Naive thymus-derived CD4-positive, alpha-beta T cell (primary cell): ENCODE measurements at places on chromosomes 5 and 9.

GRCh38 chr9:30235564-30235963, 2148.9 kb upstream of the ACO1 start:
- DNase-seq = no peak
- no peaks in the 10 kb centered on the region for H3K4me1 ChIP-seq
- no peak overlapping the region for H3K4me3 ChIP-seq

DNA sequence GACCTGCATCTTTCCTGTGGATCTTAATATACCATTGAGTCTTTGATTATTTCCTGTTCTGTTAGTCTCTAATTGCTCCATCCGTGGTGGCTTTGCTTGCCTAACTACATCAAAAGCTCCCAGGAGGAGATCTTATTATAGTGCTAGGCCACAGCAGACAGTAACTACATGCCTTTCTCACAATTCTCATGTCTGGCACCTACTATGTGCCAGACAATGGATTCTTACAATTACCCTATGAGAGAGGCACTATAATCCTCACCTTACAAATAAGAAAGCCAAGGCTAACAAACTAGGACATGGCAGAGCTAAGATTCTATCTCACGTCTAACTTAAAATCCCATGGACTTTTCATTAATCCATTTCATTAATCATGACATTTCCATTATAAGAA, 70.3 kb upstream of the TARS1 start:
- H3K27me3 ChIP-seq = no peaks in the 10 kb centered on the region
- no peak overlapping the region for H3K27ac ChIP-seq
- no peak for DNase-seq
- no peak overlapping the region for H3K4me3 ChIP-seq
- H3K4me1 ChIP-seq = no peaks in the 10 kb centered on the region

DNA sequence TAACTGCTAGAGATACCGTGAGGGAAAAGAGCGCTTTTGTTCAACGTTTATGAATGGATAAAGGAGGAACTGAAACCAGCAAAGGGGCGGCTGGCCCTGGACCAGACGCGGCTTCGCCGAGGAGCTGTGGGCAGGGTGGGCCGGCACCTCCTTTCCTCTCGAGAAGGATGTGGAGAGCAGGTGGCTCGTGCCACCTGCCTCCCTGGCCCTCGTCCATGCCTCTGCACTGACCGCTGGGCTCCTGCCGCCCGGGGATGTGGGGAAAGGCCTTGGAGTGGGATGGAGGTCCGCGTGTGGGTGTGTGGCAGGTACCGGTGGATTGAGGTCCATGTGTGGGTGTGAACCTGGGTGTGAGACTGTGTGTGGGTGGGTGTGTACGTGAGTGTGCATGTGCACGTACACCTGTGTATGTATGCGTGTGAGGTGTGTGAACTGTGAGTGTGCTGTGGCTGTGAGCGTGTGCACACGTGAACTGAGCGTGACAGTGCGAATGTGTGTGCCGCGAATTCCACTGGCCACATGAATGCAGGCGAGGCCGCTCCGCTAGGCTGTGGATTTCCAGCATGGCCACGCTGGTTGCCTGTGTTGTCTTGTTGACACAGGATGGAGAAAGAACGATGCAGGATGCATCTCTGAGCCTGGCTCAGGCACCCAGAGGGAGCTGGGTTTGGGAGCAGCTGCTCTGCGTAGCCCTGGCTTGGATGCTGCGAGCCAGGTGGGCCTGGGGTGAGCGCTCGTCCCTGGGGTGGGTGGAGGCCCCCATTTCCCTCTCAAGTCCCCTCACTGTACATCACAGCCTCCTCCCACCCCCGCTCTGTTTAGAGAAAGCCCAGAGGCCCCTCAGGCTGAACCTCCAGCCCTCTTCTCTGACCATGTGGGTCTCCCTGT, 4.4 kb upstream of the CEP72 start:
- peaks cover 7% of the 10 kb centered on the region for H3K4me1 ChIP-seq
- no peak for DNase-seq
- H3K4me3 ChIP-seq = no peak overlapping the region
- no peaks in the 10 kb centered on the region for H3K36me3 ChIP-seq
- no peaks in the 10 kb centered on the region for H3K27me3 ChIP-seq

GRCh38 chr9:136552117-136552703, 6.4 kb upstream of the NOTCH1 start:
- H3K4me3 ChIP-seq = no peak overlapping the region
- H3K27ac ChIP-seq = peak overlapping the region; percentile 20
- no peaks in the 10 kb centered on the region for H3K36me3 ChIP-seq
- DNase-seq = peak; percentile 27
- H3K4me1 ChIP-seq = peaks cover 19% of the 10 kb centered on the region
